NCI-H1930 (cell line): ENCODE measurements at places on chromosomes 4 and X.

GRCh38 chr4:150005537-150005936 is 72.7 kb upstream of the DCLK2 start:
- DNase-seq = no peak

GRCh38 chr4:2087170-2087569 is 28.0 kb downstream of the NAT8L start:
- DNase-seq = no peak

DNA sequence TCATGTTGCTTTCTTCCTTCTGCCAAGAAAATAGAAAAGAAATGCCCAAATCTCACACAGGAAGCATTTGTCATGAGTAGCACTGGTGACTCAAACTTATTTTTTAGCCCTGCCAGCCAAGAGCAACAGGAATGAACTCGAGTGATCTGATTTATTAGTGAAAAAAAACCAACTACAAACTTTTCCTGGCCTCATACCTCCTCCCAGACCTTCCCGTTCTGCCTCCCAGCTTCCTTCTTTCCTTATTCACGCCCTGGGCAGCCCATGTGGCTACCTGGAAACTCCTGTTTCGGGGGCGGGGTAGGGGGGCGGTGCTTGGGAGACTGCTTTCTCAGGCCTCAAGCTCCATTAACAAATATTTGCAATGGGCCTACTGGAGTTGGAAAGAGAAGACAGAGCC is 178.5 kb downstream of the NHS start:
- DNase-seq = no peak

GRCh38 chr4:74109116-74109869 is 10.3 kb upstream of the CXCL2 start:
- DNase-seq = no peak

- no peak for DNase-seq
Measured at GRCh38 chrX:136086521-136086920, 60.8 kb upstream of the FHL1 start.

GRCh38 chrX:151697522-151697921 is 2.3 kb downstream of the PRRG3 start:
- DNase-seq = no peak

DNA sequence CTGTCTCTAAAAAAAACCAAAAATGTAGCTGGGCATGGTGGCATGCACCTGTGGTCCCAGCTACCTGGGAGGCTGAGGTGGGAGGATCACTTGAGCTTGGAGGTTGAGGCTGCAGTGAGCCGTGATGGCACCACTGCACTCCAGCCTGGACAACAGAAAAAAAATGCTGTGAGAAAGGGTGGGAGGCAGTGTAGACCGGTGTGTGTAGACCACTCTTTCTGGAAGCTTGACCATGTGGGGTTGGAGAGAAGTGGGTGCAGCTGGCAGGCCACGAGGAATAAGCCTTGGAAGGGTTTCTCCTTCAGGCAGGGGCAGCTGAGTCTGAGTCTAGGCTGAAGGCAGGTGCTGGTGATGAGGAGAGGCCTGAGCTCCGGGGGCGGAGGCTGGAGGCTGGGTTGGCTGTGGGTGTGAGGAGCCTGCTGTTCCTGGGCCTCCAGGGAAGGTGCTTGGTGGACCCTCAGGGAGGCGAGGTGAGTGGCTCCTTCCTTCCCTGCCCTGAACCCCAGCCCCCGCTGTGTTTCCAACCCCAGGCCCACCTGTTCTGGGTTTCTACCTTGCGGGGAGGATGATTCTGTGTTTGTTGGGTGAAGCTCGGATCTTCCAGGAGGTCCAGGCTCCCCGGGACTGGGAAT is 9.3 kb upstream of the TBC1D14 start:
- no peak for DNase-seq

DNA sequence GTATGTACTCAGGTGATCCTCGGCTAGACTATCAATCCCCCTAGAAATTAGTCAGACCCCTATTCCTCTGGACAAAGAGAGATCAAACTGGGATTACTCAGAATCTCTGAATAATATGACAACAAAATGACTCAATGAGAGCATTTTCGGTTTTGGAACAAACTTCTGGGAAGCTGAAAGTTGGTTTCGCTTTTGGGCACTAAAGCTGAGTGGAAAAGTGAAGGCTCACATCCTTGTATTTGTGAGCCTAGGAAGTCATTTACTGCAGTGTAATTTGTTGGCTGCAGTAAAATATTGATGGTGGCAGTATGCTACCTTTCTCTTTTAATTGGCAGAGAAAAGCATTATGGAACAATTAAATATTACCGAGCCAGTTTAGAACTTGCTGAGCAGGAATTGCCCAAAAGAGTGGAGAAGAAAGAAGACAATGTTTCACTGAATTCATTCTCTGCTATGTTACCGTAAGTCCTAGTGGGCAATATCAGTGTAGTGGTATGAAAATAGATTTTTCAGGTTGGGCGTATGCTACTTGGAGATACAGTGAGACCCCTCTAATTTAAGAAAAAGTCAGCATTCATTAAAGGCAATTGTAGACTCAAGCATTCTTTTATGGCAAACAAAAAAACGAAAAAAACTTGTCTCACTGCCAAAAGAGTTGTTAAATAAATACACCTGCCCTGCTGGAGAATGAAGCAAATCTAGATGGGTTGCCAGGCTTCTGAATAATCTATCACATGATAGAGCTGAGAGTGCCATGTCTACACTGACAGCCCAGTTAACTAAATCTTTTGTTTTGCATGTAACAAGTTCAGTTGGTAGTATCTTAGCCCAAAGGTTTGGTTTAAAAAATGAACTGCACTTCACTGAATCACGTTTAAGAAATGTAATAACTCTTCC is 69.6 kb downstream of the AGTR2 start:
- no peak for DNase-seq

DNA sequence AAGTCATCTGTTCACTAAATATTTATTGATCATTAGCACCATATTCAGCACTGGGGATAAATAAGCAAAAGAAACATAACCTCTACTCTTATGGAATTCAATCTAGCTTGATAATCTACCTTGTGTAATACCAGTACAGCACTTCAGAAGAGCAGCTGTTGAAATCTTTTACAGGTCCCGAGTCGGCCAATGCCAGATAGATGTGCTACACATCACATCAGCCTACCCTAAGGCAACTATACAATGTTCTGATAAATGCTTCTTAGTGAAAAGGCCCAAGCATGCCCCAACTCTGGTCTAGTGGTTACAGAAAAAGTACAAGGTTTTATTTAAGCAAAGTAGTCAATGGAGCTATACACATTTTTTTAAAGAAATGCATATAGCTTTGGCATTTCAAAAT is 68.7 kb downstream of the MAPK10 start:
- DNase-seq = no peak

DNA sequence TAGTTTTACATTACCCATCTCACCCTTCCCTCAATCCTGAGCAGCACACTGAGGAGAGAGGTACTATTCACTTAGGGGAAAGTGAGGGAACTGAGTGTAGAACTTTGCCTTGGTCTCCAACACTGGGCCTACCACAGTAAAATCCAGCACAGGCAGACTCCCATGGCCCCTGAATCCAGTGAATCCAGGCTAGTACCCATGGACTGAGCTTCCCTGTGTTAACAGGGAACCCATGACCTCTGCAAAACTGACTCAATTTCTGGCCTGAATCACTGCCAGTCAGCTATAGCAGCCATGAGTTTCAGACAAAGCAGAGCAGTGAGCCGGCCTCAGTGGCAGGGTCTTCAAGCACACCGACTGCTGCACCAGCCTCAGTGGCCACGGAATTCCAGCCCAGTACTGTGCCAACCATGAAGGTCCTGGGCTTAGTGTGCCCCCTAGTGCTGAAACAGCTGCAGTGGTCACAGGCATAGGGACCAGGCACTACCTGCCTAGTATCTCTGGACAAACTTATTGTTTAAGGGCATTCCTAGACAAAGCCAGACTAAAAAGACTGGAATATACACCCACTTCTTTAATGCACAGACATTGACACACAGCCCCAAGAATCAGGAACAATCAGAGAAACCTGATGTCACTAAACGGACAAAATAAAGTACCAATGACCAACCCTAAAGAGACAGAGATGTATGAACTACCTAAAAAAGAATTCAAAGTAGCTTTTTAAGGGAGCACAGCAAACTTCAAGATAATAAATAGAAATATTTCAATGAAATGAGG is 127.4 kb upstream of the RPL34 start:
- DNase-seq = no peak

DNA sequence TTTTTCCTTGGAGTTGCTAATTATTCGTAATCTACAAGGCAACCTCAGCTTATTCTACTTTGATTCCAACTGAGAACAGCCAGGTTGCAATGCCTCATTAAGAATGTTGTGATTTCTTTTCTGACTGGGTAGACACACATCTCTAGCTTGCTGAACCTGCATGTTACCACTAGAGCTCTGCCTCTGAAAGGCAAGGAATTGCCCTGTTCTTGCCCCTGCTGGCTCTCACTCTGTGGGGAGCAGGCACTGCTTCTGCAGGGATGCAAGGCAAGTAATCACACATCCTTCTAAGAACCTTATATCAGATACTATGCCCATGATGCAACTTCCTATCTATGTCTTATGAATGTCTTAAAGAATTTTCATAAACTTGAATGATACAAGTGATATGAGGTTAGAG is 503.2 kb downstream of the PACRGL start:
- no peak for DNase-seq

DNA sequence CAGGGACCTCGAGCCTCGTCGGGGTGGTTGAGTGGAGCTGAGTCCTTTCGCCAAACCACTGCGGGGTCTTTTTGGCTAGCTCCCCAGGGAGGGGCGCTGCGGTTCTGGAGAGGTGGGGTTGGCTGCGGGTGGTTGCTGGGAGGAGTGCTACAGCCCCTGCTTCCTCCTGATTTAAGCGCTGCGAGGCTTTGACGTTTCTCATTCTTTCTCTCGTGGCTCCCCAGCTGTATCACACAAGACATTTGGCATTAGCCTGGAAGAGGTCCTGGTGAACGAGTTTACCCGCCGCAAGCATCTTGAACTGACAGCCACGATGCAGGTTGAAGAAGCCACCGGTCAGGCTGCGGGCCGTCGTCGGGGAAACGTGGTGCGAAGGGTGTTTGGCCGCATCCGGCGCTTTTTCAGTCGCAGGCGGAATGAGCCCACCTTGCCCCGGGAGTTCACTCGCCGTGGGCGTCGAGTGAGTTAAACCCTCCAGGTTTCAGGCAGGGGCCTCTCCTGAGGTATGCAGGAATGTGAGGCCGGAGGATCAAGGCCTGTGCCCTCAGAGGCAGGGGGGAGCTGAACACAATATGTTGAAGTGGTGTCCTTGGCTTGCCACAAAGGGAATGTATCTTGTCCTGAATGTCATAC is 25.5 kb downstream of the ARHGAP36 start:
- DNase-seq = no peak

- no peak for DNase-seq
Measured at GRCh38 chr4:133402616-133403015, 253.5 kb downstream of the PCDH10 start.

GRCh38 chr4:175422331-175422730 is 389.7 kb downstream of the GPM6A start:
- no peak for DNase-seq

DNA sequence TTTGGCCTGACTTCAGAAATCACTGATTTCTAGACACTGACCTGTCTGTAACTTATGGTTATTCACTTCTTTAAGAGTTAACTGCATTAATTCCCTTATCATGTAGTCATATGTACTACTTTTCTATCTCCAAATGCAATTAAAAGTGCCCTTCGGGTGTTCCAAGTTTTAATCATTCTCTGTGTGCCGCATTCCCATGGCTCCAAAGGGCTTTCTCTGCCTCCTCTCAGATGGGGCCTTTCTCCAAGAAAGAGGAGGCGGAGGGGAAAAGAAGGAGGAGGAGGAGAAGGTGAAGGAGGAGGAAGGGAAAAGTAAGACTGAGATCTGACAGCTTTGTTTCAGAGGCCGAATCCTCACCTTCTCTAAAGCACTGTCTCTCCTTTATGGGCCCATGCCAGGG is 325.8 kb downstream of the LDB2 start:
- DNase-seq = no peak

- DNase-seq = no peak
Measured at GRCh38 chr4:16846540-16847117, 51.8 kb downstream of the LDB2 start.

GRCh38 chr4:25928379-25929297 is 14.6 kb downstream of the SMIM20 start:
- DNase-seq = peak; percentile 81

GRCh38 chr4:176298664-176299063 is 21.1 kb upstream of the SPCS3 start:
- no peak for DNase-seq

GRCh38 chr4:30866907-30867306 is 146.7 kb downstream of the PCDH7 start:
- no peak for DNase-seq

- DNase-seq = no peak
Measured at GRCh38 chrX:101370888-101371504, 15.0 kb downstream of the BTK start.

- no peak for DNase-seq
Measured at GRCh38 chr4:48375651-48376304, 34.4 kb downstream of the SLAIN2 start.

- no peak for DNase-seq
Measured at GRCh38 chr4:60129740-60130139, 1070.4 kb upstream of the ADGRL3 start.

DNA sequence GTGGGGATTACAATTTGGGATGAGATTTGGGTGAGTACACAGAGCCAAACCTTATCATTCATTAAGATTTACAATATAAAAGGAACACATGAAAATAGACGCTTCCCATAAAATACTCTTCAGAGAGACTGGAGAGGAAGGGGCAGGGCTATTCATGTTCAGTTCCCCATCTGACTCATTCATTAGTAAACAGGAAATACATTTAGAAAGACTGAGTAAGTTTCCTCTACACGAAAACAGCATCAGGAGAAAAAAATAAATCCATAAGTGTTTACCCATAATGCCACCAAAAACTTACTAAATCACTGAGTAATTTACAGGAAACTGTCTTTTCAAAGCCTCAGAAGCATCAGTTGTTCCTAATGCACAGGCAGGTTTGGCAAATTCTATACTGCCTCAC is 255.4 kb upstream of the CXorf51A start:
- DNase-seq = no peak

- no peak for DNase-seq
Measured at GRCh38 chr4:52853351-52853750, 8.8 kb upstream of the RASL11B start.

- no peak for DNase-seq
Measured at GRCh38 chrX:1527457-1527856, 9.5 kb downstream of the P2RY8 start.
